ENCODE measurements at places on chromosomes 1 and 21.

DNA sequence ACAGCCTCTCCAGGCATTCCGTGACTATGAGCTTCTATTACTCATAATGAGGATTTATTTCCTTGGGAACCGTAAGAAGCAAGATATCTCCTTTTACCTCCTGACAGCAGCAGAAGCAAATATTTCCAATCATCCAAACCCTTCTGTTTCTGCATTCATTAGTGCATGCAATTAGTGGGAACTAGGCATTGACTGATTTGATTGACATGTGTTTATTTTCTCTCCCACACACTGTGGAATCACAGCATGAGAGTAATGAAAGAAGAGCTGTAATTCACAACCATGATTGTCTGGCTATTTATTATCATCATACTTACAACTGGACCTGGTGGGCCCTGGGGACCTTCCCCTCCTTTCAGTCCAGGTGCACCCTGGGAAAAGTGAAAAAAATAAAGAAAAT is 146.8 kb downstream of the COL11A1 start:
- no peak for DNase-seq

DNA sequence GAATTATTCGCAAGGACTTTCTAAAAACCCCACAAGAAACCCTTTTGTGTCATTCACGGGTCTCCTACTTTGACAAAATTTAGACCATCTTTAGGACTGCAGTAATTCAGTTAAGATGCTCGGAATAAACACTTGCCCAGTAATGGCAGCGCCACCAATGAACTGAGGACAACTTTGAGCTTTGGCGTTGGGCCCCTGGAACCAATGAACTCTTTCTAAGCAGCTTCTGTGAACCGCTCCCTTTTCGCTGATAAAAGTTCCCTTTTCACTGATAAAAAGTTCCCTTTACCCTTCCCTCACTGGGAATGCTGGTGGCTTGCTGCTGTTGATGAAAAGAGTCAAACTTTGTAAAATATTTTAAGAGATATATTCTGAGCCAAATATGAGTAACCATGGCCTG is 1.5 kb upstream of the MRPL55 start:
- no peak for DNase-seq

GRCh38 chr1:44151808-44152207 is 10.4 kb upstream of the KLF18 start:
- DNase-seq = no peak

DNA sequence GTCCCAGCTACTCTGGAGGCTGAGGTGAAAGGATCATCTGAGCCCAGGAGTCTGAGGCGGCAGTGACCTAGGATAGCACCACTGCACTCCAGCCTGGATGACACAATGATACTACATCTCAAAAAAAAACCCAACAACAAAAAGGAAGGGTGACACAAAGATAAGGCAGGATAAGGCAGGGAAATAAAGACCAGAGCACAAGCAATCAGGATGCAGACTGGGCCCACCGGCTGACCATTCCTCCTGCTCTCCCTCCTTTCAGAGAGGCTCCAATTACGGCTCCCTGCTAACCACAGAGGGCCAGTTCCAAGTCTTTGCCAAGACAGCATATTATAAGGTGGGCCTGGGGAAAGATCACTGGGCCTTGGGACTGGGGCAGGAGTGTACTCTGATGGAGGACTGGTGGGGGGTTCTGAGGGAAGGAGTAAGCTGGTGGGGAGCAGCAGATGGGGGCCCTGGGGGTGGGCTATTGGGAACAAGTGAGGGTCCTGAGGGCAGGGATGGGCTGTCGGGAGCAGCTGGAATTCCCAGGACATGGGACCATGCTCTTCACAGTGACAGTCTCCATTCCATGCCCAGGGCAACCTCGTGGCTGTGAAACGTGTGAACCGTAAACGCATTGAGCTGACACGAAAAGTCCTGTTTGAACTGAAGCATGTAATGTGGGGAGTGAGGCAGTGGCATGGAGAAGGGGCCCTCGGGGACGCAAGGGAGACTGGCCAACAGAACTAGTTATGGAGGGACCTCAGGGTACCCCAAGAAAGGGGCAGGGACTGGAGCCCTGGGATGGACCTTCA is 7.3 kb downstream of the NPR1 start:
- no peak for DNase-seq

DNA sequence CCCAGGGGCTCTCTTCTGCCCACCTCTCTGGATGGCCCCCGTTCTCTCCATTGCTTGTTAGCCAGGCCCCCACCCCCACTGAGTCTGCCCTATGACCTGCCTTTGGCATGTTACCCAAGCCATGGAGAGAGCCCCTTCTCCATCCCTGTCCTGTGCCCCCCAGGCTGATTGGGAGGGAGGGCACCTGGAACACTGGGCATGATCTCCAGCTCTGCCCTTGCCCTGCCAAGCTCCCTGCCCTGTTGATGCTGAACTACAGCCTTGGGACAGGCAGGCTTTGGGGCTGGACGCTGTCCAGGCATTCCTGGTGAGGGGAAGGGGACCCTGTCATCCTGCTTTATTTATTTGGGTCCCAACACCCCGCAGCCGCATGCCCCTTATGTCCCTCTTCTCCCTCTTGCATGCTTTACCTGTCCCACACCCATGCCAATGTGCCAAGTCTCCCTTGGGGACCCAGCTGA is 10.7 kb downstream of the TRIM46 start:
- no peak for DNase-seq

- no peak for DNase-seq
These were observed 7.0 kb downstream of the FCAMR start for GRCh38 chr1:206963119-206963712.

DNA sequence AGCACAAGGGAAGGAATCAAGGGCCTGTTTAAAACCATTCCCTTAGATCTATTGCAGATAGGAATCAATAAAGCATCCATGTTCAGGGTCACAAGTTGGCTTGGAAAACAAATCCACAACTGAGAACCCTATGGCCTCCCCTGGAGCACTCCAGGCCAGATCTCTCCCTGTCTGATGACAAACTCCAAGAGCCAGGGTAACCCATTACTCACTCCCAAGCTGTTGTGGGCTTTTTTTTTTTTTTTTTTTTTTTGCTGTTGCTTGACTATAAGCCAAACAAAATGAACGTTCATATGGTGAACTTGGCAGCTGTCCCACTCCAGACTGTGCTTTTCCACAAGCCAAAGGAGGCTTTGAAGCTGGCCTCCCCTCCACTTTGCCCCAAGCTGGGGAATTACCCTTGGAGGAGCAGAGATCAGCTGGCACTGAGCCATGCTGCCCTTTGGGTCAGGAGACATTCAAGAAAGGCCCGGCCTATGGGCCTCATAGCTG is 35.7 kb upstream of the VAV3 start:
- DNase-seq = peak; percentile 90

GRCh38 chr1:52055066-52055865 is at the start of gene TXNDC12:
TSS of gene TXNDC12 (minus strand) at chr1:52055191. CDS start at chr1:52055096, 95 bp downstream.
- DNase-seq = peak; percentile 94

DNA sequence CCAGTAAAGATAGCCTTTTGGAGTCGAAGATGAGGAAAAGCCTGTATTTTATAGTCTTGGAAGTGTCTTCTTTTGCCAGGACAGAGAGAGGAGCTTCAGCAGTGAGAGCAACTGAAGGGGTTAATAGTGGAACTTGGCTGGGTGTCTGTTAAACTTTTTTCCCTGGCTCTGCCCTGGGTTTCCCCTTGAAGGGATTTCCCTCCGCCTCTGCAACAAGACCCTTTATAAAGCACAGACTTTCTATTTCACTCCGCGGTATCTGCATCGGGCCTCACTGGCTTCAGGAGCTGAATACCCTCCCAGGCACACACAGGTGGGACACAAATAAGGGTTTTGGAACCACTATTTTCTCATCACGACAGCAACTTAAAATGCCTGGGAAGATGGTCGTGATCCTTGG is at the start of gene VCAM1:
Gene VCAM1, plus strand, starts transcription at position 253 of the 400 bp plus-strand sequence. Its CDS starts 119 bp downstream, at position 372.
- DNase-seq = peak; percentile 64

Measured in kidney tubule cell (primary cell).